ENCODE measurements at places on chromosomes 3 and 15. TPM values are rescaled to one million over a fixed set of nuclear protein-coding genes. Genes with fewer than 3 reads are reported as not detected.

SLC25A38 gene
- total RNA-seq, result 37.6 TPM

CACNA2D3 gene
- 1.5 TPM for total RNA-seq

ABI3BP gene
- 3.1 TPM for total RNA-seq

KLHL24 gene
- total RNA-seq, result 17.3 TPM

TMA7 gene
- total RNA-seq, result 356 TPM

PSTPIP1 gene
- total RNA-seq, result 1.2 TPM

TMEM40 gene
- 58.4 TPM for total RNA-seq

CD96 gene
- total RNA-seq, result not detected

SLITRK3 gene
- total RNA-seq, result not detected

GOLGA8T gene
- 0.61 TPM for total RNA-seq

HRG gene
- total RNA-seq, result 0.16 TPM

SCAANT1 gene
- total RNA-seq, result not detected

COX17 gene
- total RNA-seq, result 47.9 TPM

PRR20G gene
- not detected for total RNA-seq

GTF2E1 gene
- 18.0 TPM for total RNA-seq

MESD gene
- 29.7 TPM for total RNA-seq

KLHL25 gene
- 3.1 TPM for total RNA-seq

WNT5A gene
- total RNA-seq, result 14.5 TPM

SAMD7 gene
- not detected for total RNA-seq

CLDN16 gene
- 0.23 TPM for total RNA-seq

IL5RA gene
- total RNA-seq, result not detected

TF gene
- 0.12 TPM for total RNA-seq

PIGBOS1 gene
- total RNA-seq, result 13.9 TPM

UPK1B gene
- total RNA-seq, result not detected

EBLN2 gene
- total RNA-seq, result 5.5 TPM

GNAT1 gene
- total RNA-seq, result not detected
